Progenitor cell of endocrine pancreas (in vitro differentiated cells): ENCODE measurements at places on chromosomes 12 and 14. TPM values are rescaled to one million over a fixed set of nuclear protein-coding genes. Genes with fewer than 3 reads are reported as not detected.

GRCh38 chr12:51383269-51383905 lies 7.8 kb downstream of the GALNT6 start:
- DNase-seq = no peak

GRCh38 chr12:109777544-109777943 lies 55.7 kb downstream of the TRPV4 start:
- no peak for DNase-seq

- DNase-seq = no peak
These were observed 153.0 kb upstream of the BMP4 start for GRCh38 chr14:54109521-54110120.

Gene REM2
- 10.0 and 11.3 TPM in 2 replicates for total RNA-seq

Gene MANSC4
- total RNA-seq = 0.40 and 1.1 TPM in 2 replicates

Gene DDX24
- total RNA-seq = 139 and 141 TPM in 2 replicates

DNA sequence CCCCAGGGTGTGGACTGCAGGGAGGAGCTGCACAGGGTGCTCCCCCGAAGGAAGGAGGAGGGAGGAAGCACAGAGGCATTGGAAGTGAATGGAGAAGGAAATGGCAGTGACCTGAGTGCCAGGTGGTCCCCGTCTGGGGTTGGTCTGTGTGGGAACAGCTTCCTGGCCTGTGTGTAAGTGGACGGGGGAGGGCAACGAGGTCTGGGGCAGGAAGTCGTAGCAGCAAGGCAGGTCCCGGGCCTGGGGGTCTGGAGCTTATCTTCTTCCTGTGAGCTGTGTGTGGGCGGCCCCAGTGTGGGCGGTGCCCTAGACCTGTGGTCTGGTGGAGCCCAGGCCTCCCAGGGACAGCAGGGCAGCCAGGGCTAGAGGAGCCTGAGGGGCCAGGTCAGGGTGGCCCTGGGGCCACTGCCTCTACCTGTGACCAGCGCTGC lies 382.1 kb downstream of the TMEM121 start:
- no peak for DNase-seq

DNA sequence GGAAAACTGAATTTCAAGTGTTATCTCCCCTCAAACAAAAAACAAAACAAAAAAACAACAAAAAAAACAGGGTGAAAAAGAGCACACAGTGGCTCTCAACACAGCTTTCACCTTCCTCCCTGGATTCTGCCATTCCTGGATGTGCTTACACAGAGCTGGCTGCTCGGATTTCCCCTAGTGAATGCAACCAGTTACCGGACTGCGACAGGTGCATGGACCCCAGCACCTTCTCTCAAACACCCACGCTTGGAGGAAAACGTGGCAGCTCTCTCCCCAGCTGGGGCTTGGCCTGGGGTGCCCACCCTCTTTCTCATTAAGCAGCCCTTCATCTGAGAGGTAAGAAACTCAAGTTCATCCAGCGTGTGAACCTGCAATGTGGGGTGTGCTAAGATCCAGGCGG lies 33.5 kb upstream of the DICER1 start:
- DNase-seq = no peak
